Large intestine (tissue), 12 donors: ENCODE measurements at places on chromosomes 16 and 17.
A peak's percentile ranks its signal among the peaks of the same experiment; 100 is the strongest.

DNA sequence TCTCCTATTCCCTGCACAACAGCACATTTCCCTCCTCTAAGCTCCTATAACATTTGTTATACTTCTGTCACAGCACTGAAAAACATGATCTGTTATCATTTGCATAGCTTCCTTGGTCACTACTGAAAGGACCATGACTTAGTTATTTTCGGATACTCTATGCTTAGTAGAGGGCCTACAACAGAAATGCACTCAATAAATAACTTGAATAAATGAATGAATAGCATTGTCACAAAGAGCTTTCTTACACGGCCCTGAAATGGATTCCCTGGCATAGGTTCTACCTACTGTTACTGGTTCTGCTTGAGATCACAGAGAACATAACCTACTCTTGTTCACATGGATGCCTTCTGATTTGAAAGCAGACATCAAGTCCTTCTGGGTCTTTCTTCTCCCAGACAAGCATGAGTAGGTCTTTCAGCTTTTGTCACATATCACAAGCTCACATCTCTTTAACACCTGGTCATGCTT is 41.6 kb downstream of the MYO1D start:
- DNase-seq, result no peak

DNA sequence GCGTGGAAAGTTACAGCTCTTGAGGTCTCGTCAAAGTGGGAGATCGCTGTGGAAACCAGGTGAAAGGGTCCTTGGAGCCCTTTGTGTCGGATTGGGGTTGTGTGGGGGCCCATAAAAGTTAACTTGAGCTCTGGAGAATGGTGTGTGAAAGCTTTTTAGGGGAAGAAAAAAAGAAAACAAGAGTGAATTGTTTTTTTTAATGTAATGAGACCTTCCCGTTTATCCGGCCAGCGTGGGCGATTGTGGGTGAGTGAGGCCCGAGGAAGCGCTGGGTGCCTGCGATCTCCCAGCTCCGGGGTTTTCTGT is 150.6 kb downstream of the MSI2 start:
- no peak for DNase-seq

DNA sequence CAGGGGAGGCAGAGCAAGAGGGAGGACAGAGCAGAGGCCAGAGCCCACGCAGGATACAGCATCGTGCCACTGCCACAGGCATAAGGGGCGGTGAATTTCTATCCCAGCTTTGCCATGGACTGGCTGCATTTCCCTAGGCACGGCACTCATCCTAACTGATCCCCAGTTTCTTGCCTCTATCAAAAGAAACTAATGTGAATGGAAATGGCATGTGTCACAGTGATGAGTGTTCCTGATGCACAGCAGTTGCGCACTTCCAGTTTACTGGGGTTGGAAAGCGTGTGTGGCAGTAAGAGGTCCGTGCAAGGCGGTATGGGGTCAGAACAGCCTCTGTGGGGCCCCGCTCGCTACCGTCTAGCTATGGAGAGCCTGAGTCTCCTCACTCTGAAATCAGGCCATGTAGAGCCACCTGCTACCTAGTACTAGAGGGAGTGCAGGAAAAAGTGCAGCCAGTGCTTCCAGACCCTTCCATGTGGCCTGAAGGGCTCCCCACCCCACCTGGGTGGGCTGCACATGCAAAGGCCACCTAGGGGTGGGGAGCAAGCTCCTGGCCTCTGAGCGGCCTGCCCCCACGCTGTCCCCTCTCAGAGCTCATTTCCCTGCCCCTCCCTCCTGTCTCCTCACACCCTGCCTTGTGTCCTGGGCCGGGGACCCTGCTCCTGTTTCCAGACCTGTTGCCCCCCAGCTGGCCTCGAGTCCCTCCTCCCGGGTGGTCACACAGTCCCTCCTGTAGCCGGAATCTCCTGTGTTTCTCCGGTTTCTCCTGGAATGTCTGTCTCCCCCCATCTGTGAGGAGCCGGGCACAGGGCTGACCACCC is 5.0 kb upstream of the KCNJ18 start:
- DNase-seq, result no peak

DNA sequence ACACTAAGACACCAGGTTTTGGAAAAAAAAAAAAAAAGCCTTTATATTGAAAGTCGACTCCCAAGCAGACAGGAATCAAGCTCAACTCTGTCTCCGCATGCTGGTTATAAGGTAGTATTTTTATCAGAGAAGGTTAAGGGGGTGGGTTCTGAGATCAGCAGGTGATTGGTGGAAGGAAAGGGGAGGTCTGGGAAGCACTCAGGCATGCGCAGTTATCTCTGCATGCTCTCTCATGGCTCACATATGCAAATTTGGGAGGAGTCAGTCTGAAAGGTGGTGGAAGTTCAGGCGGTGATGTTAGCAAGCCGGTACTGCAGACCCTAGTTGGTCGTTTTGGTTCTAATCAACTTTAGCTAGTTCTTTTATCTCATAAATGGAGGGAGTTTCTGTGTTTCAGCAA is 357.6 kb upstream of the C16orf82 start:
- DNase-seq, result no peak

DNA sequence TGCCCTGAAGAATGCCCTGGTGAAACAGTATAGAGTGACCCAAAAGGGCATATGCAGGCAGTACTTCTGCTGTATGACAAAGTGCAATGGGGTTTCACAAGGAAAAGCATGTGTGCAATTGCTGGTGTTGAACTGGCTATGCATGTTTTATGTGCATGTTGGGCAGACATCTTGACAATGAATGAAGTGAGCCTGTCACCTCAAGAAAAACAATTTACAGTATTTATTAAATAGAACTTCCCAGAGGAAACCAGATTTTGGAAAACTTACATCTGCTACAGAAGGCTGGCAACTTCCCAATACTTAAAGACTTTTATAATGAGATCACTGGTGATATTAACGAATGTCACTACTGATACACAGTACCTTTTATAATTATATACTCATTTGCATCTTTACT is 30.6 kb downstream of the C17orf67 start:
- no peak for DNase-seq

DNA sequence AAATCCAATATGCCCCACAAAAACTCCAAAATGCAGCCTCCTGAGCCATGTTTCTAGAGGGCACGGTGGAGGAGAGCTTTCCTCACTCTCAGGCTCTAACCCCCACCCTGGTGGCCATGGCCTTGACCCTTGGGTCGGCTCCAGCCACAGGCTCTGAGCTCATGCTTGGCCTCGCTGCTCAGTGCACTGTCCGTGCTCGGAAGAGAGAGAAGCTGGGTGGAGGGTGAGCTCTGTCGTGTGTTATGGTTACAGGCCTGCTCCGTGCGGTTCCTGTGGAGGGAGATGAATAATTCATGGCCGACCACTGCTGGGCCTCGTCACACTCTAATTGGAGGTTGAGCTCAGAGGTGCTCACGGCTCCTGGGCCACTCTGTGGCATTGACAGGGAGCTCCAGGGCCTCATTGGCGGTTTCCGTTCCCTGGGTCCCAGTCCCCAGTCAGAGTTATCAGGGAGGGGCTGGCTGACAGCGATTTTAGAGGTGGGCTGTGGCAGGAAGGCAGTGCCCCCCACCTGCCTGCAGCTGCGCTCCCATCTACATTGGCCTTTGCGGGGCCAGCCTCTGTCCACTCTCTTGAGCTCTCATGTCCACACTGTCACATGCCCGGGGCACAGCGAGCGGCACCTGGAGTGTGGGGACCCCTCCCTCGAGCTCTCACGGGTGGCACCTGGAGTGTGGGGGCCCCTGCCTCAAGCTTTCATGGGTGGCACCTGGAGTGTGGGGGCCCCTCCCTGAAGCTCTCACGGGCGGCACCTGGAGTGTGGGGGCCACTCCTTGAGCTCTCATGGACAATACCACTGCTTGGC is 24.9 kb downstream of the ACSF3 start:
- no peak for DNase-seq

- DNase-seq, result no peak
Observed at GRCh38 chr16:83212301-83212841, 585.6 kb downstream of the CDH13 start.

- DNase-seq, result no peak
Observed at GRCh38 chr17:45432405-45433158, at the start of gene ARHGAP27. Gene ARHGAP27, minus strand, starts transcription at chr17:45432870. Its CDS starts 2,591 bp downstream, at chr17:45430279.

DNA sequence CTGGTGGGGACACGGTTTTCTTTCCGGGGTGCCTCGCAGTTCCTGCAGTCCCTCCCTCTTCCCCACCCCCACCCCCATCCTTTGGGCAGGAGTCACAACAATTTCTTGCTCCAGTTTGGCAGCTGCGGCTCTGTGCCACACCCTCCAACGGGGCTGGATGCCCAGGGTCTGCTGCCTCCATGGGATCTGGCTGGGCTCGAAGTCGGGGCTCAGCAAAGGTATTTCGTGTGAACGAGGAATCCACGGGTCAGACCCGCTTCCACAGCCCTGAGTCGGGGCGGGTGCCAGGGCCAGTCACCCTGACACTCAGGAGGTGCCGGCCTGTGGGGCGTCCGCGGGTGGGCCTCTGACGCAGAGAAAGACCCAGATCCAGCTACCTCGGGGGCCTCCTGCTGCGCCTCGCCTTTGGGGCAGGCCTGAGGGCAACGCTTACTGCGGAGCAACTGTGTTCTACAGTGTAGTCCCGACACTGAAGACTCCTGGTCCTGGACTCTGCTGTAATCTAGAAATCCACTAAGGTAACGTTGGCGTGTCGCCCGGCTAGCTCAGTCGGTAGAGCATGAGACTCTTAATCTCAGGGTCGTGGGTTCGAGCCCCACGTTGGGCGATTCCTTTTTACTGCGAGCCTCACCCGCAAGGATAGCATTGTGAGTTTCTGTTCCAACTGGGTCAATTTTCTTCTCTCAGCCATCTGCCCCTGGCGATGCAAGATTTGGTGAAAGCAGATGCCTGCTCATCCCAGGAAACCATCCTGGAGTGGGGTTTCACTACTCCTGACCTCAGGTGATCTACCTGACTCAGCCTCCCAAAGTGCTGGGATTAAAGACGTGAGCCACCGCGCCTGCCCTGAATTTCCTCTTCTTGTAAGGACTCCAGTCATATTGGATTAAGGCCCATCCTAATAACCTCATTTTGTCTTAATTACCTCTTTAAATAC is 12.6 kb upstream of the OR1F1 start:
- DNase-seq, result no peak

GRCh38 chr16:1920727-1921171 is 2.5 kb upstream of the HS3ST6 start:
- no peak for DNase-seq

DNA sequence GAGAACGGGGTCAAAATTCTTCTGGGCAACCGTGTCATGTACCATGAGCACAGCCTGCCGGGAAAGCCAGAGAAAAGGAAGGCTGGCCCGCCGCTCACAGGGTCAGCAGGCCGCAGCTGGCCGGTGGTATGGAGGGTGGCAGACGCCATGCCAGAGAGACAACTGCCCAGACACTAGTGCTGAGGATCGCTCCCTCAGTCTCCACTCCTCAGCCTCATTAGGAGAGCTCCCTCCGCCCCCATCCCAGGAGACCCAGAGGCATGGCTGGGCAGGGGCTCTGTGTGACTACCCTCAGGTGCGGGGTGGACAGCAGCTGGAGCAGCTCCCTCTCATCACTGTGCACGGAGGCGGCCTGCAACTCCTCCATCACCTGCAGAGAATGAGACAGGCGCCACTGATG is 3.2 kb downstream of the MPP3 start:
- no peak for DNase-seq

- peak; percentile 98 for DNase-seq
Observed at GRCh38 chr17:75124041-75124818, 7.3 kb downstream of the NT5C start.

- DNase-seq, result no peak
Observed at GRCh38 chr17:16106161-16106891, 106.7 kb downstream of the TTC19 start.

DNA sequence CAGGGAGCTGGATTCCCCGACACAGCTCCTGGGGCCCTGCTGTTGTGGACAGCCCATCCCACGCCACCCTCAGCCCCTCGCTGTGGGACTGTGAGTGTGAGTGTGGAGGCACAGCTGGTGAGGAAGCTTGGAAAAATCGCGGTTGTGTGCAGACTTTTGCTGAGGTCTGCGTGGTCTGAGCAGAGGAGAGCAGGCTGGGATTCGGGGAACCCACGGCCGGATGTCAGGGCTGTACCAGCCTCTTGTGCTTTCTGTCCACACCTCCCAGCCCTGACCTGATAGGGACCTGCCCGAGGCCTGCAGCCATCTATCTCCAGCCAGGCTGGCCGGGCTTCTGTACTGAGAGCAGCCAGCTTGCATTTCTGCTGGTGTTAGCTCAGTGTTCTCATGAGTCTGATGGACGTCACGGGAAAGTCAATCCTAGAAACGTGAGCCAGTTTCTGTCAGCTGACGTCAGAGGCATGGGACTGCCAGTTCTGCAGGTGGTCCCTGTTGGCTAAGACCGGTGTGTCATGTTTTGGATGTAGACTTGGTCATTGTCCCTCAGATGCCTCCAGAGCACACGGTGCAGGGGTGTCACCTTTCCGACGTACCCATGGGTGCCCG is 72.8 kb upstream of the ZNF750 start:
- DNase-seq, result no peak

- no peak for DNase-seq
Observed at GRCh38 chr16:30746638-30747175, 1.5 kb upstream of the PHKG2 start.
